HT1080 (cell line): ENCODE measurements at places on chromosomes 5 and 9. TPM values are rescaled to one million over a fixed set of nuclear protein-coding genes. Genes with fewer than 3 reads are reported as not detected.

DNA sequence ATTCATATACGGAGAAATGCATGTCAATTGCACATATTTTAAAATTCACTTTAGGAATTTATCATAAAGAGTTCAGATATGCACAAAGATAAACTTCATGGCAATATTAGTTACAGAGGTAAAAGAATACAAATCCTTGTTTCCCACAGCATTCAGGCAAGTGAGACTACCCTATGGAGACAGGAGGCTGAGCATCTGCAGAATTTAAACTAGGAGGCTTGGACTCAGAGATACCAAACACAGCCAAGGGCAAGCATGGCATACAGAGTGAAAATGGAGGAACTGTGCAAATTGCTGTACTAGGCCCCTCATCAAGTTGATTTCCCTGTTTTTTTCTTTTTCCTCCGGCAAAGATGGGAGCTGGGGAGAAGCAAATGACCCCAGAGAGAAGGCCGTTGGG is 94.2 kb downstream of the SLC24A2 start:
- DNase-seq: no peak

The FOXD4L6 gene
- total RNA-seq: 0.13 TPM in 1 of 2 replicates, not detected in the other

DNA sequence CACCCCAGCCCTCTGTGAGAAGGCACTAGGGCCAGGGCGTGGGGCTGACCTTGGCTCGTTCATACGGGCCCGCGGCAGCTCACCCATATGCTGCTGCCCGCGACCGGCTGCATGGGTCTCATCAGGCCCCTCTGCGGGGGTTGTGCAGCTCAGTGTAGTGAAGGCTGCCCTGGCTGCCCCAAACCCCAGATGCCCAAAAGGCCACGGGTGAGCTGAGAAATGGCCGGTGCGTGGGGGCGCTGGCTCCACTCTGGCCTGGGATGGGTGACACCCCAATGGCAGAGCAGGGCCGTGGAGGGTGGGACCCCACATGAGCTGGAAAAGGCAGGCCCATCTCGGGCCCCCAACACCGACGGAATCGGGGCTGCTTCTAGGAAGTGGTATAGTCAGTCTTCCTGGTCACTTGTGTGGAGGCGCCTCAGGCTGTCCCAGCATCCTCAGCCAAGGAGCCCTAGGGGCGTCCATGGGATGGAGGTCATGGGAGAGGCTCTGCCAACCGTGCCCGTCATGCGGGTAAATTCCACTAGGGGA is 19.4 kb upstream of the LRRC14B start:
- no peak for DNase-seq

The SAPCD2 gene
- 58.5 and 69.2 TPM in 2 replicates for total RNA-seq

GRCh38 chr5:145689235-145689634 is 145.9 kb downstream of the PRELID2 start:
- no peak for DNase-seq

- no peak for DNase-seq
These were observed 277.4 kb downstream of the KIF4B start for GRCh38 chr5:155290937-155291336.

The FABP6 gene
- 0.70 and 1.1 TPM in 2 replicates for total RNA-seq
